ENCODE measurements at places on chromosomes 1 and 21.
A peak's percentile ranks its signal among the peaks of the same experiment; 100 is the strongest.

- no peak for DNase-seq
Measured at GRCh38 chr1:59638231-59638711, 176.5 kb upstream of the HOOK1 start.

DNA sequence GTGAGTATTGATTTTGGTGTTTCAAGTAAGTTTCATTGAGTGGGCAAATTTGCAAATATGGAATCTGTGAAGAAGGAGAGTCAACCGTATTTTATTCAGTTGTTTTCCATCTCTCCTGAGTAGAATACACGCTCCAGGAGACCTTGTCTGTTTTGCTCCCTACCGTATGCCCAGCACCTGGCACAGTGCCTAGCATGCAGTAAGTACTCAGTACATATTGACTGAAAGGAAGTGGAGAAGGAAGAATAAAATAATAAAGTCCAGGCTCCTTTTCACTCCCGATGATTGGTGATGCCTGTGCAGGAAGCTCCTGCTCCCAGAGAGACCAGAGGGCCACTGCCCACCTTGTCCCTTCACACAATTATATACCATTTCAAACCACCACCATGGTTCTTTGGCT is 59.4 kb upstream of the NEK2 start:
- no peak for DNase-seq

- no peak for DNase-seq
Measured at GRCh38 chr1:208278638-208279037, 34.5 kb upstream of the PLXNA2 start.

GRCh38 chr1:180046674-180047073 is 92.1 kb downstream of the CEP350 start:
- DNase-seq, result no peak

DNA sequence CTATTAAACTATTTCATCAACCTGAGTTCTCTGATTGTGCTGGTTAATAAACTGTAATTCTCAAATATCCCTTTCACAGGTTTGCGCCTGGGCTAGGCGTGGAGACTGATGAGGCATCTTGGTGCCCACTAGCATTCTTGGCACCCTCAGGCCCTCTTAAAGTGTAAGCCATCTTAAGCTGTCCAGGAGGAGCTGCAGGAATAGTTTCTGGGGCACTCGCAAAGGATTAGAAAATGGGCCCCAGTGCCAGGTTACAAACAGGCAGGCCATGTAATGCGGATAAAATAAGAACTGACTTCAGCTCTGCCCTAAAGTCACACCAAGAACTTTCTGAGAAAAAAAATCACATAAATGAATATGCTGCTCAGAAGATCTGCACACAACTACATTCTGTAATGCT is 1.1 kb downstream of the CASQ2 start:
- no peak for DNase-seq

GRCh38 chr21:37528150-37528937 is 161.8 kb downstream of the DYRK1A start:
- no peak for DNase-seq

- no peak for DNase-seq
Measured at GRCh38 chr1:47769983-47770382, 227.2 kb downstream of the TRABD2B start.

- DNase-seq, result no peak
Measured at GRCh38 chr21:33212159-33212851, 17.4 kb upstream of the IFNAR2 start.

- DNase-seq, result no peak
Measured at GRCh38 chr1:30868833-30869435, 39.6 kb downstream of the SDC3 start.

DNA sequence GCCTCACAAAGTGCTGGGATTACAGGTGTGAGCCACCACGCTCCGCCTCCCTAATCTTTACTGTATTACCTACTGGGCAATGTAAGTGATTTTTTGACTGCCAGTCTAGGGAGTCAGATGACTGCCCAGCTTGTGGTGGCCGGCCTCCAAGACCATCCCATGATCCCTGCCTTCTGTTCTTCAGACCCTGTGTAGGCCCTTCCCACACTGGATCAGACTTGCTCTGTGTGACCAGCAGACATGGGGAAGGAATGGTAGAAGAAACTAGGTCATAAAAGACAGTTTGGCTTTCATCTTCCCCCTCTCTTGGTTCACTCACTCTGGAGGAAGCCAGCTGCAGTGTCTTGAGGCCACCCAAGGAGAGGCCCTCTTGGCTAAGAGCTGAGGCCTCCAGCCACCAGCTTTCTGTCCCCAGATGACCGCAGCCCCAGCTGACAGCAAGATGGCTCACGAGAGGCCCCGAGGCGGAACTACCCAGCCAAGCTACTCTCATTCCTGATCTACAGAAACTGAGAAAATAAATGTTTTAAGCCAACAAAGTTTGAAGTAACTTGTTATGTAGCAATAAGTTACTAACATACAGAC is 14.5 kb upstream of the CBR3 start:
- DNase-seq, result no peak

GRCh38 chr1:22461100-22461499 is 9.4 kb downstream of the ZBTB40 start:
- DNase-seq, result no peak

DNA sequence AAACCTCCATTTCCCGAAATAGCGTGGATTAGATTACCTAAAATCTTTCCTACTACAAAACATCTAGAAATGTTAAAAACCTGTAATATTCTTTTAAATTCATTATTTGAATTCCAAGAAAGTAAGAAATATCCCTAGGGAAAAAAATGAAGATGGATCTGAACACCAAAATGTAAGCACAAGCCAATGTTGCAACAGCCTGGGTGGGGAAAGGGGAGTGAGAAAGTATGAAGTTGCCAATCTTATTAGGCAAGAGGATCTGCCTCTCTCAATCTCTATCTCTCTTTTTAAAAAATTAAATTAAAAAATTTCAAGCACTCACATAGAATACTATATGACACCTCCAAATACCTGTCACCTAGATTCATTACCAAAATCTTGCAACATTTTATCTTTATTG is 74.9 kb upstream of the IRF2BP2 start:
- no peak for DNase-seq

DNA sequence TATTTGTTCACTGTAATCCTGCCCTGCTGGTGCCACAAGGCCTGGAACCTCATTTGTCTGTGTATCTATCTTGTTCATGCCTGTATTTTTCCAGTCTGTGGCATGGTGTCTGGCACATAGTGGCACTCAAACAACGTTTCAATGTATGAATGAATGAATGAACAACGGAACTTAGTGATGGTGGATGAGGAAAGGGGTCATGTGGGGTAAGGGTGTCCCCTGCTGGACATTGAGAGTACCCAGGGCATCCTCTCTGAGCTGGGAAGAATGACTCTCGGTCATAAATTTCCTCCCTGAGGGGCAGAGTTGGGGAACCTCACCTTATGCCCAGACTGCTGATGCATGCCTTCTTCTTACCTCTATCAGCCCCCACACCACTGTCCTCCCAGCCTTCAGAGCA is 18.9 kb upstream of the ZNF683 start:
- peak; percentile 65 for DNase-seq

DNA sequence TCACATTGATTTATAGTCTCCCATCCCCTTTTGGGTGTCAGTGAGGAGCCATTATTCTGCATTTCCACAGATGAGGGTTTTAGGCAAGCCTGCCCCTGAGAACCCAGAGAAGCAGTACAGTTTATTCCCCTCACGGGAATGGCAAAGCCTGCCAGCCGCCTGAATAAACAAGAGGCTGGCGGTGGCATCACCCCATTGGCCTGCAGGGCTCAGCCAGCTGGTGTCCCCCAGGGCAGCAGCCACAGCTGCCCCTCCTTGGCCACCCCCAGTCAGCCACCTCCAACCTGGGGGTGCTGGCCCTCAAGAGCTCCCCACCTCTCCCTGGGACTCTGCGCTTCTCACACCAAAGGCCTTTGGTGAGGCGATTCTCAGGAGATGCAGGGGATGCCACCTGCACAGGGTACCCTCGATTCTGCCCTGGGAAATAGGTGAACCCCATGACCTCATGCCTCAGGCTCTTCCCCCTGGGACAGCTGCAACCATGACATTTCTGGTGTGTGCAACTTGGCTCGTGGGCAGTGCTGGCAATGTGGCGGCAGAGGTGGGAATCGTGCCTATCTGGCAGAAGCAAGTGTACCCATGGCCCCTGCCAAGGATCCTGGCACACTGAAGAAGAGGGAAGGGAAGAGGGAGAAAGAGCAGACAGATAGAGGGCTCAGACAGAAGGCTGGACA is 14.0 kb downstream of the OLFML2B start:
- no peak for DNase-seq

DNA sequence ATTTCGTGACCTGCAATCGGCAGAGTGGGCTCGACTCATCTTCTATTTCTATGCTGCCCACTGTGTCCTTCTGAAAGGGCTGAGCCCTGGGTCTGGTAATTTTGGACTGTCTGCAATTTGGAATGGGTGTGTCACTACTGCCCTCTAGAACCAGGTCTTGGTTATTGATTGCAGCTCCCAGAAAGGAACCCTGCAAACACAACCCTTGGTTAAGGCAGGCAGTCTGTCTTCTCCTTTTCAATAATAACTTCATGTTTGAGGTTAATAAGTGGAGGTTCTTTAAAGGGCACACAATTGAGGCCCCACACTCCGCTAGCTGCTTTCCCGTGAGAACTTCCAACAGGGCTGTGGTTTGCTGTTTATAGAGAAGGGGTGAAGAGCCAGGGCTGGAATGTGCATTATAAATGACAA is 79.9 kb upstream of the LYST start:
- peak; percentile 24 for DNase-seq

DNA sequence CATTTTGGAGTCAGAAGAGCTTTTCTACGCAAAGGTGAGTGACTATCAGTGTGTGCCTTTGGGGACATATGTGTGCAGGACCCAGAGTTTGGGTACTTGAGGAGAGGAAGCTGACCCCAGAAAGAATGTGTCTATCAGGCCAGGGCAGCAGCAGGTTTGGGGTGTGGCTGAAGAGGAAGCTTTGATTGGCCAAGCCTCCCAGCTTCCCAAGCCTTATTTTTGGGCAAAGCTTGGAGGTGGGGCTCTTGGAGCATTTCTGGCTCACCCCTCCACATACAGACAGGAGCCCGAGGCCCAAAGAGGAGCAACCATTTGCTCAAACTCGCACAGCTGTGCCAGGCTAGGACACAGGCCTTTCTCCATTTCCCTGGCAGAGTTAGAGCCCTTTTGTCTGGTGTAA is 4.7 kb downstream of the GPR3 start:
- no peak for DNase-seq

GRCh38 chr1:110870721-110871388 is 2.1 kb upstream of the CD53 start:
- no peak for DNase-seq

DNA sequence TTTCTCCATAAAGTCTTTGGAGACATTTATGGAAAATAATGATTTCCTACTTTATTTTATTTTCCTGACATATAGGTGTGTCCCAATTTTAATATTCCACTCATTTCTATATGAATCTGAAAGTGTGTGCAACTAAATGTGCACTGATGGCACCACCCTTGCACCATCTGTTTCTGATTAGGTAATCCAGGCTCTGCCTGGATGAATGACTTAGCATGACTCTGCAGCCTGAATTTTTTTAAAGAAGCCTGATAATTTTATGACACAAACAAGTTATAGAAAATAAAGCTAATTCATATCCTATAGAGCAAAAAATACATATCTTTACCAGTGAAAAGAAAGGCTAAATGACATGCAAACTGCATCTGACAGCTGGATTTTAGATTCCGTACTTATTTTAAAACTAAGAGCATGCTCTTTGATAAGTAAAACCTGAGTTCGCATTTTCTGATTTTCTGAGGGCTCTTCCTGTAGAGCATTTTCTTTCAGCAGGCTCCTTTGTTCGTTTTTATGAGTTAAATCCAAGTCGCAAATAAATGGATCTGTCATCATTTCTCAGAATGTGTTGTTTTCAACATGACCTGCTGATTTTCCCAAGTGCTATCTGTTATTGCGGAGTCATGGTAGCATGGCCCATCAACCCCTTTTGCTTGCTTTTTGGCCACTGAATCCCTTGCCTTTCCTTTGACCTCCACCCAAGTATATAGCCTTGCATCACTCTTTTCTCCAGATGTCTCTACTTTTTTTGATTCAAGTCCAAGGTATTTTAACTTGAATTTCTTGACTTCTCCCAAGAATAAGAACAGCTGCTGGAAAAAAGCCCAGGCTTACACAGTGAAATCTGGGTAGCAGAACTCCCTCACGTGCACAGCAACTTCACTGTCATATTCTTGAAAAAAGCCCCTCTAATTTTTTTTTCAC is 52.8 kb upstream of the LYPLAL1 start:
- DNase-seq, result no peak

DNA sequence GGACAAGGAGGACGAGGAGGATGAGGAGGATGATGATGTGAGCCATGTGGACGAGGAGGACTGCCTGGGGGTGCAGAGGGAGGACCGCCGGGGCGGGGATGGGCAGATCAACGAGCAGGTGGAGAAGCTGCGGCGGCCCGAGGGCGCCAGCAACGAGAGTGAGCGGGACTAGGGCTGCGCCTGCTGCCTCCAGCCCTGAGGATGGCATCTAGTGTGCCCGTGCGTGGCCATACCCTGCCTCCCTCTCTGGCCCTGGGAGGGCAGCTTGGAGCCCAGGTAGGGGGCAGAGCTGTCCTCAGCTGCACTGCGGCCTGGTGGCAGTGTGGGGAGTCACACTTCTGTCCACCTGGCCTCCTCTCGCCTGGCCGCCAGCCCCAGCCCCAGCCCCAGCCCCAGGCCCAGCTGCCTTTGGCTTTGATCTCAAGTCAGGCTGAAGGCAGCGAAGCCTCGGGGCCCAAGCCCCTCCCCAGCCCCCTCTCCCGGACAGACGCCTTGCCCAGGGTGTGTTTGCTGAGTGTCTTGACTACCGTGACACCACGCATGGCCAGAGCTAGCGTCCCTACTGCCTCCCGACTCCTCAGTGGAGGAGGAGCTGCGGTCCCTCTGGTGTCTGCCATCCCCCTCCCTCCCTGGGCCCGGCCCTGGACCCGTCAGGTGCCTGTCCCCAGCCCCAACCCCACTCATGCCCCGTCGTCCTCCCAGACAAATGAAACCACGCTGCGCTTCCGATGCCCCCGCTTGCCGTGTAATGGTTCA is 155.2 kb downstream of the PEX14 start:
- no peak for DNase-seq

- no peak for DNase-seq
Measured at GRCh38 chr1:187465441-187465840, 636.7 kb downstream of the PLA2G4A start.

- DNase-seq, result no peak
Measured at GRCh38 chr1:31027693-31028526, 37.6 kb downstream of the PUM1 start.

DNA sequence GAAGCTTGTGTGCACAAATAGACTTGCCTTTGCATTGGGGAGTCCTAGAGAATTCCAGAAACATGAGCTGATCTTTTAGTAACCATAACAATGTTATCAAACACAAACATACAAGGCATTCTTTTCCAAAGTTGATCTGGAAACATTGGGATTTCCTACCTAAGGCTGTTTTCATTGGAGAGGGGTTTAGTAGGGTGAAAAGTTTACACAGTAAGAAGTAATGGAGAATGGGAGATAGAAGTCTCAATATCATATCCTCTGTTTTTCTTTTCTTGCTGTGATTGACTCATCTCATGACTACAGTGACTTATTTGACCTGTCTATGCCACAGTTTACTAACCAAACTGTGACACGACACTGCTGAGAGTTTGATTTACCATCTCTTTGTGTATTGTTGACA is 65.6 kb upstream of the PLA2G4A start:
- DNase-seq, result no peak

GRCh38 chr1:9591669-9592509 is 3.2 kb downstream of the TMEM201 start:
- no peak for DNase-seq

GRCh38 chr1:20476265-20477038 is 9.6 kb downstream of the CAMK2N1 start:
- DNase-seq, result no peak

- no peak for DNase-seq
Measured at GRCh38 chr1:207115269-207115668, 11.2 kb downstream of the C4BPA start.
